ENCODE measurements at places on chromosomes 1 and 21.
A peak's percentile ranks its signal among the peaks of the same experiment; 100 is the strongest.

DNA sequence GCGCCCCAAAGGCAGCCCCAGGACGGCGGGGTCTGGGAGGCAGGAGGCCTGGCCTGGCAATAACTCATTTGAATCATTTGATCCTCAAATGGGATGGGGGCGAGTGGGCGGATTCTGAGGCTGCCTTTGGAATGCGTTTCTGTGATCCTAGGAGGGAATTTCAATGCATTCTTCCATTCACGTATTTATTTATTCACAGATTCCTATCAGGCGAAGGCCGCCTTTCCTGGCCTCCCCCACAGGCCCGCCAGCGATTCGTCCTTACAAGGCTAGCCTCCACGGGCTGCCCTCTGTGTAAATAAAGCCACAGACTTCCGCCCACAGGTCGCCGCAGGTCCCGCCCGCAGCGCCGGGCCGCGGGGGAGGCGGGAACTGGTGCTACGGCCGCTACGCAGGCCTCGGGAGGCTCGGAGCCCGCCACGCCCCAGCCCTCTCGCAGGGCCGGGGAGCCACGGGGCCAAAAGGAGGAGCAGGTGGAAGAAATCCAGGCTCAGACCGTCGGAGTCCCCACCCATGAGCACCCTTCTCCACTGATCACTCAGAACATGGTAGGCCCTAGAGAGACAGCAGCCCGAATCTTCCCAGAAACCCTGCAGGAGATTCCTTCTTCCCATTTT, 31.3 kb upstream of the JUN start:
- peak; percentile 36 for DNase-seq

GRCh38 chr21:16842696-16843035, 670.2 kb upstream of the CXADR start:
- DNase-seq, result no peak

DNA sequence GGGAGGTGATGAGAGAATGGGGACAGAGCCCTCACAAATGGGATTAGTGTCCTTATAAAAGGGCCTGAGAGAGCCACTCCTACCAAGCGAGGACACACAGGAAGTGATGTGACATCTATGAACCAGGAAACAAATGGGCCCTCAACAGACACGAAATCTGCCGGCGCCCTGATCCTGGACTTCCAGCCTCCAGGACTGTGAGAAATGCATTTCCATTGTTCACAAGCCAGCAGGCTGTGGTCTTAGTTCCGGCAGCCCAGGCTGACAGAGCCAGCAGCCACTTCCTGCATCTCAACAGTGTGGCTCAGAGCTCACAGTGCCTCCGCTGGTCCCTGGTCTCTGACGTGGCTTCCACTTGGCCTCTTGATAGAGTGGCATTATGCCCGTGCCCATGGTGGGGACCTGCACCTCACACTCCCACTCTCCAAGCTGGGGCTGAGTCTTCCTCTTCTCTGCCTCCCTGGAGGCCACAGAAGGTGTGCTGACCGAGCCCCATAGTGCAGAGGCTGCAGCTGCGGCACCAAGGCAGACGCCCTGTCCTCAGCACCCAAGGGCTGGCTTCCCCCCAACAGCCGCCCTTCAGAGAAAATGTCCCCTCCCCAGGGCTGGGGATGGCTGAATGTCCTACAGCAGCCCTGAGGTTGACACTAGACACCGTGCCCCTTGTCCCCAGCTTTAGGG, 44.9 kb downstream of the ACOT7 start:
- peak; percentile 42 for DNase-seq

- no peak for DNase-seq
These were observed 92.5 kb downstream of the DSCAM start for GRCh38 chr21:40754466-40754865.

DNA sequence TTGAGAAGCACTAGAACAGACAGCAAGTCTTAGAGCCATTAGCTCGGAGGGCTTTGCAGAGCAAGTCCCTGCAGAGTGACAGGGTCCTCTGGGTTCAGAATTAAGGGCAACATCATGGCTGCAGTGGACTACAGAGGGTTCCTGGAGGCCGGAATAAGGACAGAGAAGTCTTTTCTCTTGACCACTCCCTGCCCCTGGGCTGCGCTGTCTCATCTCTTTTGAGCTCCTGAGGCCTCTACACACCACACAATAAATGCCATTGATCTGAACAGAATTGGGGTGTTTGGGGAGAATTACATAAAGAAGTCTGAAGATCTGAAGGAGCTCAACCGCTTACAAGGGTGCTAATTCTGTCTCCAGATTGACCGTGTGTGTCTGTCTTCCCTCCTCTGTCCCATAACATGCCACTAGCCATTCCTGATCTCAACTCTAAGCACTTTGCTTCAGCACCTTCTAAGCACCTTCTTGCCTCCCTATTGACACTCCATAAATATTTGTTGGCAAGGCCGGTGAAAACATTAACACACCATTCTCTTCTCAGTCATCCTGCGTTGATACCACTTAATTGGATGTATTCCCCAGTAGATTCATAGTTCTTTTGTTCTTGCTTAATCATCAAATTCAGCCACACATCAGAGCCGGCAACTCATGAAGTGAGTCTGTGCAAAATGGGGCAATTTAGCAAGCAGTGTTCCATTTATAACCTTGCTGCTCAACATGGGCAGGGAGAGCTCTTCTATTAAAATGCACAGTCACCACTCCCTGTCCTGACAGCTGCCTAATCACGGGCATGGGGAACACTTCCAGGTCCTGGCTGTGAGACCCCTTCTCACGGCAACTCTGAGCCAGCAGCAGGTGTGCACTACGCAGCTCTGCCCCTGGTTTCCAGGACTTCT, 49.7 kb downstream of the NMNAT2 start:
- no peak for DNase-seq

DNA sequence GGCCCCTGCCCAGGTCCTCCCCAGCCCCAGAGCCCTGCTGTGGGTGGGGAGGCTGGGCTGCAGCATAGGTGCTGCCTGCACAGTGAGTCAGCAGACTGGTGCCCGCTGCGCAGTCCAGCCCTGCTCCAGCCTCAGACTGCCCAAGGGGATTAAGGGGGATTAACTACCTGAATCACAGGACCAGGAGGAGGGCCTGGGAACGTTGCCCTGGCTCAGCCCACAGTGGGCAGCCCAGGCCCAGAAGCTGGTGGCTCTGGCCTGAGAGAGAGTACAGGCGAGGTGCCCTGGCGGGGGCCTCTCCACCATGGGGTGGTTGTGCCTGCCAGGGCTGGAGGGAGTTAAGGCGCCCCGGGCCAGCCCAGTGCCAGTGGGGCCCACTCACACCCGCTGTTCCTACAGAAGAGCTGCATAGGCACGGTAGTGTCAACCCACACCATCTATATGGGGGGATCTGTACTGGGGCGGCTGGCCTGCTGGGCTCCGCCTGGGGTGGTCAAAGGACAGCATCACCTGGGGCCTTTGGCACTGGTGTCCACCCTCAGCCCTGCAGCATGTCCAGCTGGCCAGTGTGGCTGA, 2.3 kb downstream of the OBSCN start:
- no peak for DNase-seq

GRCh38 chr1:100883963-100884362, 10.7 kb downstream of the EXTL2 start:
- DNase-seq, result no peak

DNA sequence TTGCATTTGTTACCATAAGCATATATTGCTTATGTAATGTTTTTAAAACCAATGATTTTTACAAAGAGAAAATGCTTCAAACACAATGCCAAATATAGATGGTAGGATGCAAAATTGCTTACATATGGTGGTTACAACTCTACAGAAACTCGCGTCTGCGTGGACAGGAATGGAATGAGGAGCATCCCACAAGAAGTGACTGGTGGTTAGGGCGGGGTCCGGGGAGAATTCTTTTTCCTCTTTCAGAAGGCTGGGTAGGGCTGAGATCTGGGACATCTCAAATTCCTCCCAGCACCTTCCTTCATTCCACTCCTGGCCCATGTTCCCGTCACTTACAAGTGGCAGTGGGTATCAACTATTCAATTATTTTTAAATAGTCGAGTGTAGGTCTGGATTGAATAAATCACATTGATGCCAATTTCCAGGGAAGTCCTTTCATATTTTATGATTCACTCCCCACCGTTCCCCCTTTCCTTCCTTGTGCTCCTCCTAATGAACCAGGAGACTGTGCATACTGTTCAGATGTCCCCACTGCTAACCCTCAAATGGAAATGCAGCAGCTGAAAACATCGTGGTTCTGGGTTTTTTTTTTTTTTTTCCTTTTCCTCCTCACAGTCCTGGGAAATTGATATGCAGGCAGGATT, 174.5 kb upstream of the POU3F1 start:
- DNase-seq, result no peak

GRCh38 chr1:226302731-226303130, 6.2 kb downstream of the LIN9 start:
- DNase-seq, result no peak

DNA sequence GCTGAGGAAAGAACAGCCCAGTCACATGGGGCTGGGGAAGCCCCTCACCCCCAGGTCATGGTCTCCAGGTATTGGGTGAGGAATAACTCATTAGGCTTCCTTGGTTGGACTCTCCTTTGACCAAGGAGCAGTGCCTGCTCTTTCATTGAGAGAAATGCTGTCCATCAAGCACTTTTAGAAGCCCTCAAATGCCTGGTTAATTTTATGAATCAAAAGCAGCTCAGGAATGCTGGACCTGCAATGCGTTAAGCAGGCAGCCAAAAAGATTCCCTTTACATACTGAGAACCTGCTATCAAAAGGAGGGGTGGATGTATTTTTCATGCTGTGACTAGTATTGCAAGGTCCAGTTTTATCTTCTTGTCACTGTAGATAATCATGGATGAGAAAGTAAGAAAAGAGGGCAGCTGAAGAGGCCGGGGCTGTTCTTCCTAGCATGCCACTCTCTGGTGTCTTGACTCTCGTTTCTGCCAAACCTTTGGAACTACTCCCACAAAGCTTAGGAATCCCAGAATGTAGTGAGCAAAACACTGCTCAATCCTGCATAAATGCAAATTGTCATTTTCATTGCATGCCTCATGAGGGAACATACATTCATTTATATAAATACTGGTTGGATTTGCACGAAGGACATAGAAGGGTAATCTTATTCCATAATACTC, 2.1 kb upstream of the CD58 start:
- DNase-seq, result no peak

- no peak for DNase-seq
These were observed 27.1 kb downstream of the ZBTB17 start for GRCh38 chr1:15948595-15949452.

- DNase-seq, result no peak
These were observed 187.4 kb downstream of the CYYR1 start for GRCh38 chr21:26385721-26386120.

DNA sequence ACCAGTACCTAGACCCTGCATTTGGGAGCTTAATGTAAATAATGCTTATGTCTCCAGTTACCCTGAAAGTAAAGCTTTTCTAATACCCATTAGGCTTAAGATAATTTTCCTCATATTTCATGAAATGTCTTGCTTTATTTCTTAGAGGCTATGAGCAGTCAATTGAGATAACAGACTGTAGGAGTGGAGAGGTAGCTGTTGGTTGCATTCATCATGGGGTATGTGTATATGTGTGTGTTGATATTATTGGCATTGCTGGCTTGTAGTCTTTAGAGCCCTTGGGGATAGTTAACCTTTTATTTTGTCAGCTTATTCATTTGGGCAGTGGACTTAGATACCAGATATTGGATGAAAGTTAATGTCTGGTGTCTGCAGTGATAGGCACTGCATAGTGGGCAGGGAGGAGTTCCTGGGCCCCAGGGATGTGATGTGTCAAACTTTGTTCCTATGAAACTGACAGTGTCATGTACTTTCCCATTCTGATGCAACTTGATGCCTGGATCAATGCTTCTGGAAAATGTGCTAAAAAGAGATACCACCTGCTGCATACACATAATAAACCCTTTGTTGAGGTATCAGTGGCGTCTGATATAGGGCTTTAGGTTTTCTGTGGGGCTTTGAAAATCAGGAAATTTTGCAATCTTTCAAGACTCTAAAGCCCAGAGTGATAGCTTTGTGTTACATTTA, 83.9 kb downstream of the MAST2 start:
- no peak for DNase-seq

DNA sequence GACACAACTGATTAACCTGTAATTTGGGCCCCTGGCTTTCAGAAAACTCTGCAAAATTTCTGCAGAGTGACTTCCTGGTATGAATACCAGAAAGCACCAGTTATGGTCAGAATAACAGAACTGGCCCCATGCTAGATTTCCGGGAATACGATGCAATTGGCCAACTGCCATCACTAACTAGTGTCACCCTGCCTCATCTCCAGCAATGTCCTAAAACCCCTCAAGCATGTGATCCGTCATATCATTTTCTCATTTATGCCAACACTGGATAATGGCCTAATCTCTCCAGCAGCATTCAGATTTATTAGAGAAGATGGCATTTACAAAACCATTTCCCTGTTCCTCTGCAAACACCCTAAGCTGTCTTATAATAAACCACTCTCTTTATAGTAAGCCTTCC, 15.4 kb downstream of the KAZN start:
- DNase-seq, result no peak

DNA sequence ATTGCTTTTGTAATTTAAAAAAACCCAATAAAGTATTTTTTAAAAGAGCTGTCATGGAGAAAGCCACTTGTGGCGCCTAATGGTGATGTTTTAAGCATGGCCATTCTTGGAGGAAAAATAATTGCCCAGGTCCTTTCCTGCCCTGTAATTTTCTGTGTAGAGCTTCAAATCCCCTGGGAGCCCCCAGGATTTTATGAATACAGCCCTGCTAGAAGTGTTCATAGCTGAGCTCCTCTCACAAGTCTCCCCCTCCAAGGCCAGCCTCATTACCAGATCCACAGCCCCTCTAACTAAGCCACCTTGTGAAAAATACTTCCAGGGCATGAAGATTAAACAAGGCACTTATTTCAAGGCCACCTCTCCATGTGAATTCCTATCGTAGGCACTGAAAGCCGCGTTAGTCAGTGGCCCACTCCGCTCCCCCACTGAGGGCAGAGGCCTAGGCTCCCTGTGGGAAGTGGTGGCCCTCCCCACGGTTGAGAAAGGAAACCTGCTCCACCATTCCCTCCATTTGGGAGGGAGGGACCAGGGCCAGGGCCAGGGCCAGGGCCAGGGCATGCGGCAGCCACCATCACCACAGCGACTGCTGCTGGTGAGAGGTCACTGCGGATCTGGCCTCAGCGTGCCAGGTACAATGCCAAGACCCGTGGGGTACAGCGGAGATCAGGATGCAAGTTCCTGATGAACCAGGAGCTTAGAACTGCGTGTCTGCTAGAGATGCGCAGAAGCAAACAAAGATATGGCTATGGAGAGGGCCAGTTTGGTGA, 83.1 kb downstream of the KCNN3 start:
- DNase-seq, result no peak

GRCh38 chr1:169201084-169201619, 94.7 kb downstream of the ATP1B1 start:
- no peak for DNase-seq

GRCh38 chr1:186178426-186179043, 196.5 kb downstream of the TPR start:
- DNase-seq, result no peak

DNA sequence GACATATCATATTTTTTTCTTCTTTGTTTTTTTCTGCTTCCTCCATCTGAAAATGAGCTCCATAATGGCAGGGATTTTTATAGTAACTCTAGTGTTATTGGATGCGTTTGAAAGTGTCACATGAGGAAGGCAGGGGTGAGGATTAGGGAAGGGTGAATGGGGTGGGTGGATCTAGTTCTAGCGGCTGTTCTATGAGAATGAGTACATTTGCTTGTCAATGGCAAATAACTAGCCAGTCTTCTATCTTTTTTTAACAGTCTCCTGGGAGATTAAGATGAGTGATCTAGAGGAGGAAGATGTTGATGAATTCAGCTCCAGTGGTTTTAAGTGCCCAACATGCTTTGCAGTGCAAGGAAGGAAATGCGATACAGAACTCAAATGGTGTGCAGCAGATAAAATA, 5.8 kb downstream of the OR14I1 start:
- no peak for DNase-seq
